ENCODE measurements at places on chromosomes 12 and 14. TPM values are rescaled to one million over a fixed set of nuclear protein-coding genes. Genes with fewer than 3 reads are reported as not detected.

DNA sequence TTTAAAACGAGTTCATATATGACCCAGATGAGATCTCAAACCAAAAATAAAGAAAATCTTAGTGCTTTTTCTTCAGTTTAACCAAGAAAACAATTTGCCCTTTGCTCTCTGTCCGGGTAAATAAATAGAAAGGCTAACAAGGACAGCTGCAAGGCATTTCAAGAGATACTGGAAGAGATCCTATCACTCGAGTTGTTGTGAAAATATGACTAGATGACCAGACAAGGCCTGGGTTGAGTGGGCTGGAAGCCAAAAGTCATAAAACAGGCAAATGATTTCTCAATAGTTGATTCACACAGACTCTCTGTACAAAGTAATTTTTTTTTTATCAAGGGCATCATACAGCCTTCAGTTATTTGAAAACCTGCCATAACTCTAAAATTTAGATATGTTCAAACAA lies 55.9 kb upstream of the AVPR1A start:
- peak; percentile 24 for DNase-seq

- no peak for DNase-seq
Observed at GRCh38 chr12:57241402-57242310, 9.3 kb downstream of the STAC3 start.

- peak; percentile 67 for DNase-seq
Observed at GRCh38 chr12:64256166-64256800, 34.2 kb upstream of the KICS2 start.

DNA sequence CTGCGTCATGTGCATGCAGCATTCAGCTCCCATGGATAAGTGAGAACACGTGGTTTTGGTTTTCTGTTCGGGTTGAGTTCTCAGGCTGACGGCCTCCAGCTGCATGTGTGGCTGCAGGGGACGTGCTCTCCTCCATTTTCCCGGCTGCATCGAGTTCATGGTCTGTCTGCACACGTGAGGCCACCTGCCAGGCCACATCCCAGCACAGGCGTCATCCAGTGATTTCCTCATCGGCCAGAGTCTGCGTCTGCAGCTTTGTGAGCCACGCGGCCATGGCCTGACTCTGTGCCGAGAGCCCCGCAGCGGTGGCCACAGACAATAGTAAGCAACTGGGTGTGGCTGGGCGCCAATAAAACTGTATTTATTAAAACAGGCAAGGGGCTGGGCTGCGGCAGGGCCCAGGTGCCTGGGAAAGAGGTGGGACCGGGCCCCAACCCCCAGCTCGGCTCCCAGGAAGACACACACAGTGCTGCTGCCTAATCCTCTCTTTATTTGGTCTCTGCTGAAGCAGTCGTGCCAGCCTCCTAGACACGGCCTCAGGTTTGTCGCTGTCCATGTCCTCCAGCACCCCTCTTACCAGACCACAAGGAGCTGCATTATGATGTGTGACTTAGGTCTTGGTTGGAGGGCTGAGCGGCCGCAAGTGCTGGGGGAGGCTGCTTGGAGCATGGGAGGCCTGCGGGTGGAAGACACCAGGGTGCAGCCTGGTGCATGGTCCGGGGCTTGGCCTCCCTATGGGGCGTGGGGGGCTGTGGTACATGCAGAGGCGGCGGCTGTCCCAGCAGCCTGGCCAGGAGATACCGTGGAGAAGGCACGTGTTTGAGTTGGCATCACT lies 52.0 kb downstream of the NOC4L start:
- DNase-seq = no peak

GRCh38 chr12:91555436-91556415 lies 373.1 kb upstream of the DCN start:
- no peak for DNase-seq

DNA sequence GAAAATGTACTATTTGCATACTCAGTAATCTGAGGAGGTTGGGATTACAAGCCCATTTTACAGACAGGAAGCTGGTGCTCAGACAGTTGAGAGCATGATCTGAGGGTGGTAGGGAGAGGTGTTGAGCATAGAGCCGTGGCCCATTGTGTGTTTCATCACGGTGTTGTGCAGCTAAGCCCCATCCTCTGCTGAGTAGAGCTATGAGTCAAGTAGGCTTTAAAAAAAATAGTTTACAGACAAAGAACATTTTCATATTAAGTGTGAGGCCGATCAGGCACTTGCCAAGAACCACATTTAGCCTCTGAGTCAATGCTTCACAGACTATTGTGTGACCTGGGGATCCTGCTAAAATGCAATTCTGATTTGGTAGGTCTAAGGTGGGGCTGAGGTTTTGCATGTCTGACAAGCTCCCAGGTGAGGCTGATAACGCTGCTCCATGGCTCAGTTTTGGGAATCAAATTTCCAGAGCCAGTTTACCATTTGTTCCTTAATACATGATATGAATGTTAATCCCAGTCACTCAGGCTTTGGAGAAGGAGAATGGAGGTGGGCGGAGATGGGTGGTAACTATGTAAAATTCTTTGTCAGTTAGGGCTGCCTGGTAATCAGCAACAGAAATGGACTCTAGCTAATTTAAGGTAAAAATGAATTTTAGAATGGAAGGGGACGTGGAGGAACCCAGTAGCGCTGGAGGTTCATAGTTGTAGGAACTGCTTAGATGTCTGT lies 22.2 kb downstream of the ZNF664 start:
- DNase-seq = no peak

- peak; percentile 41 for DNase-seq
Observed at GRCh38 chr12:109946505-109946904, 46.4 kb downstream of the TCHP start.

DNA sequence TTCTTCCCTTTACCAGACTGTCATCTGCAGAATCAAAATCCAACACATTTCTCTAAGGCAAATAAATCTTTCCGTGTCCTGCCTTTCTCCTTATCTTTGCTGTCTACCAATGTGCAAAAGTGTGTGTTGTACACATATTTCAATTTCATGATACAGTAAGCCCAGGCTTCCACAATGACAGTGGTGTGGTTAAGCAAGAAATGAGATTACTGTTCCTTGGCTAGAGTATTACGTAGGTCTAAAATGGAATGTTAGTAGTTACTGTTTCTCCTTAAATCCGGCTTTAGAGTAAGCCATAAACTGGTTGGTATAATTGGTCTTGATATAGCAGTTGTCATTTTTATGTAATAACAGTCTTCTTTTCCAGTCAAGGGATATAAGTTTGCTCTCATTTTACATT lies 82.0 kb downstream of the ACSS3 start:
- no peak for DNase-seq

DNA sequence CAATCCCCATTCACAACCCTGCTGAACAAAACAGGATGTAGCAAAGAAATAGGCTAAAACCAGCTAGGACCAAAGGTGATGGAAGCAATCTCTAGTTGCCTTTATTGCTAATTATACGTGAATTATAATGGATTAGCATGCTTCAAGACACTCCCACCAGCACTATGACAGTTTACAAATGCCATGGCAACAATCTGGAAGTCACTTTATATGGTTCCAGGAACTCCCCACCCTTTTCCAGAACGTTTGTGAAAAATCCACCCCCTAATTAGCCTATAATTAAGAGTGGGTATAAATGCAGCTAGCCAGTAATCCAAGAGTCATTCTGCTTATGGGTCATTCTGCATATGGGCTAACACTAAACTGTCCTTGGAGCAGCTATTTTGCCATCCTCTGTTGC lies 328.7 kb downstream of the FLRT2 start:
- DNase-seq = no peak

- peak; percentile 14 for DNase-seq
Observed at GRCh38 chr12:100827901-100828520, 33.4 kb downstream of the ANO4 start.

- no peak for DNase-seq
Observed at GRCh38 chr12:32569259-32569658, 109.8 kb upstream of the DNM1L start.

- DNase-seq = no peak
Observed at GRCh38 chr14:102479107-102479506, 30.5 kb downstream of the ANKRD9 start.

DNA sequence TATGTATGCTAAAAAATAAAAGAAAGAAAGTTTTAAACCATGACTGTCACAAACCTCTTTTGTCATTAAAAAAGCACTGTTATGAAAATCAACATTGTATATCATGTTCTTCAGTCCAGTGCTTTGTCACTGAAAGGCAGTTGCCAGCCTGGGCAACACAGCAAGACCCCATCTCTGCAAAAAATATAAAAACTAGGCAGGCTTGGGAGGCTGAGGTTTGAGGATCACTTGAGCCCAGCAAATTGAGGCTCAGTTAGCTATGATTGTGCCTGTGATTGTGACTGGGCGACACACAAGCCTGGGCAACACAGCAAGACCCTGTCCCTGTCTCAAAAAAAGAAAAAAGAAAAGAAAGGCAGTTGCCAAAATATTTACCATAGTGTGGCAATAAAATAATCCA lies 102.7 kb upstream of the NAP1L1 start:
- DNase-seq = no peak

DNA sequence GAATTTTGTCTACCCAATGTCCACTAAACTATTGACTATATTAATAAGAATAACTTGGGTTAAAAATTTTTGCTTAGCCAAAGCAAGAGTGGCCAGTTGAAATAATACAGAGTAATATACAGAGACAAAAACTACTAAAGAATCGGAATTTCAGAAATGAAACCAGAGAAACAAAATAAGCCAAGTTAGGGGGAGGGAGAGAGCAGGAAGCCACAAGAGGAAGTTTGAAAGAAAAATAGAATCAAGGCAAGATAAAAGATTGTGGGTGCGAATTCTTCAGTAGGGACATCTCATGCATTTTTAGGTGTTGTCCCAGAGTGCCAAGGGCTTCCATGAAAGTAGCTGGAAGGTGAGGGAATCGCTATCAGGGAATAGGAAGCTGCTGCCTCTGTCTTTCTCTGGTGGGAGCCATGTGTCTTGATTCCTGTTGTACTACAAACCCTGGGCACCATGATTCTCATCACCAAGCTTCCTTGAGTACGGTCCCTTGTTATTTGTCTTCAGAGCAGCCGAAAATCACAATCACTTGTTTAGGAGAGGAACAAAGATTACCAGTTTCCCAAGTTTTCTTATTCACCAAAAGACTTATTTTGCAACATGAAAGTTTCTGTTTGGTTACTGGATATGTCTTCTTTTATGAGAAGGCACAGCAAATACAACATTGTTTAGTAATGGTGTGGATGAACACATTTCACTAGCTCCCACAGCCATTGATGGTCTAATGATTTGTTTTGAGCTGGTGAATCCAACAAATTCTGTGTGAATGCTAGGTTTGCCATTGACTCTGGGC lies 16.7 kb downstream of the NEUROD4 start:
- DNase-seq = no peak

Gene KRT82
- polyA plus RNA-seq = not detected

Gene CLEC14A
- 11.4 TPM for polyA plus RNA-seq

Gene AKAP6
- 2.9 TPM for polyA plus RNA-seq

Gene WSCD2
- polyA plus RNA-seq = 9.1 TPM

Gene TPPP2
- 2.7 TPM for polyA plus RNA-seq

Gene HSP90AA1
- polyA plus RNA-seq = 768 TPM

Gene RNASE3
- 1.2 TPM for polyA plus RNA-seq

Gene SEL1L
- 89.2 TPM for polyA plus RNA-seq

Gene SERPINA10
- polyA plus RNA-seq = 0.23 TPM

Gene DIO3
- polyA plus RNA-seq = 0.17 TPM

Gene WDR20
- 30.3 TPM for polyA plus RNA-seq

Gene MYH6
- 0.13 TPM for polyA plus RNA-seq
